Transverse colon (tissue), 4 donors: ENCODE measurements at places on chromosomes 11 and 22. TPM values are rescaled to one million over a fixed set of nuclear protein-coding genes. Genes with fewer than 3 reads are reported as not detected.

Gene CPT1A
- 263 TPM for total RNA-seq

Gene MYH9
- total RNA-seq = 504 TPM

Gene USP2
- 26.6 TPM for total RNA-seq

Gene OR8G5
- not detected for total RNA-seq

Gene DMC1
- total RNA-seq = 86.2 TPM

Gene MRGPRX3
- not detected for total RNA-seq

Gene ADAMTS15
- total RNA-seq = 1.6 TPM

Gene ANO9
- total RNA-seq = 490 TPM

Gene UBQLN3
- total RNA-seq = not detected

Gene EXPH5
- total RNA-seq = 26.4 TPM

Gene KDM4E
- total RNA-seq = not detected

Gene SPDYC
- total RNA-seq = not detected
